Globus pallidus (tissue), 1 donor: ENCODE measurements at places on chromosomes 3 and 15.

DNA sequence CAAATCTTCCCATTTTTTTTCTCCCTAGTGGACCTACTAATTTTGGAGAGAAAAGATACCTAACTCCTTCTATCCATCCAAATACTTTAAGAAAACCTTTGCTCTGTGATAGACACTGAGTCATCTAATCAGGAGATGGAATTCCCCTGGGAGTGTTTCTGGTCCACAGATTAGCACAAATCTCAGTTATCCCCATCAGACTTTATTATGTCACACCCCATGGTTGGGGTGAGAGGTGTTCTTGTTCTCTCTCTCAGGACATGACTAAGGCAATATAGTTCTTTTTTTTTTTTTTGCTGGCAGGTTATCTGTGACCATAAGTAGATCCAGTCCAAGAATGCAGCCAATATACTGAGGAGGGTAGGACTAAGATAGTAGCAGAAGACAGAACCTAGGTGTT is 15.8 kb downstream of the SLC9A9 start:
- DNase-seq: no peak

DNA sequence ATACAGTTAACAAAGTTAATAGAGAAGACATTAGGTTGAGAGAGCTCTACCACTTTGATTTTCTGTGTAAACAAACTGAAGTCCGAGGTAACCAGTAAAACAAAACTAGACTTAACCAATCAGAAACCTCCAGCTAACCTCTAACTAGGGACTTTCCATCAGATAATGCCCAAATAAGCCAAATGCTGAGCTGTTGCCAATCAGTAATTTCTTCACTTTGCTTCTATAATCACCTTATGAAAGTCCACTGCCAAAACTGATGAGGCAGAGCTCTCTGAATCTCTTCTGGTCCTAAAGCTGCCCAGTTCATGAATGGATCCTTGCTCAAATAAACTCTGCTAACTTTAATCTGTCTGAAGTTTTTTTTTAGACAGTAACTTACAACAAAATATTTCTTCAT is 448.0 kb upstream of the NECTIN3 start:
- DNase-seq: no peak

- no peak for DNase-seq
Measured at GRCh38 chr3:150605998-150606641, 3.0 kb downstream of the SELENOT start.

DNA sequence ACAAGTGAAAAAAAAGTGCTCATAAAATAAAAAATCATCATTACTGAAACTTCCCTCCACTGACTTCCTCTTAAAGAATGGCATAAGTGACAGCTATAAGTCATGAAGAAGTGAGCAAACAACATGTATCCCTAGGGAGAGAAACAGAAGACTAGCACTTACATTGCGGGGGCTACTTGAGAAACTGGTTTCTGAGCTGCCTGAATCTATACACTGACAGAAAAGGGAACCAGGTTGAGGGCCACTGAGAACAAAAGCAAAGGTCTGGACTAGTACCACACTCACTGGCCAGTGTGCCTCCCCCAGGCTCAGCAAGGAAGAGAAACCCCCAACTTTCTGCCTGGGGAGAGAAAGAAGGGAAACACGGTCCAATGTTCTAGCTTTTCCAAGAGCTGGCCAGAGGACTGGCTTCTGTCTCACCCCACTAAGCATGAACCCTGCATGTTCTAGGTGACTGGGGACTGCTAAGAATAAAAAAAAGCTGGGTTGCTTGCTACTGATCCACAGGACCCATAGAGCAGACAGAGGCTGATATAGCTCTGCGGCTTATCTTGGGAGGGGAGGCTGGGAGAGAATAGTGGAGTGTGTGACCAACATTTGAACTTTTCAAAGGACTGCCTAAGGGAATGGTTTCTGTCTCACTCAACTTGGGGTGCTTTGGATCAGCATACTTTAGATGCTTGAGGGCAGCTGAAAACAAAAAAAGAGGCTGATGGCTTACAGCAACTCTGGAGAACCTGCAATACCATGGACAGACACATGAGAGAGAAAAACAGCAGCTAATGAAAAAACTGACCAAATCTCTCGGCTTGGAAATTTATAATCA is 8.1 kb downstream of the RAD18 start:
- DNase-seq: no peak

GRCh38 chr15:51621936-51622603 is 501 bp downstream of the DMXL2 start:
- peak; percentile 70 for DNase-seq

- DNase-seq: peak; percentile 86
Measured at GRCh38 chr15:41811432-41812195, 16.3 kb upstream of the JMJD7 start.

DNA sequence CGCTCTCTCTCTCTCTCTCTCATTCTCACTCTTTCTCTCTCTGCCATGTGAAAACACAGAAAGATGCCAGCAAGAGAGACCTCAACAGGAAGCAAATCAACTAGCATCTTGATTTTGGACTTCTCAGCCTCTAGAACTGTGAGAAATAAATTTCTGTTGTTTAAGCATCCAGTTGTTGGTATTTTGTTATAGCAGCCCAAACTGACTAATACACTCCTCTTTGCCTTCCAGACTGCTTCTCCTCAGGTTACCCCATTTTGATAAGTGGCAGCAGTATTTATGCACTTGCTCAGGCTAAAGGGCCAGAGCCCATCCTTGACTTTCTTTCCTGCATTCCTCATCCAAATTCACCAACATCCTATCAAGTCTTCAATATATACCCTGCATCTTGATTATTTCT is 76.6 kb upstream of the NANOGP8 start:
- DNase-seq: no peak

DNA sequence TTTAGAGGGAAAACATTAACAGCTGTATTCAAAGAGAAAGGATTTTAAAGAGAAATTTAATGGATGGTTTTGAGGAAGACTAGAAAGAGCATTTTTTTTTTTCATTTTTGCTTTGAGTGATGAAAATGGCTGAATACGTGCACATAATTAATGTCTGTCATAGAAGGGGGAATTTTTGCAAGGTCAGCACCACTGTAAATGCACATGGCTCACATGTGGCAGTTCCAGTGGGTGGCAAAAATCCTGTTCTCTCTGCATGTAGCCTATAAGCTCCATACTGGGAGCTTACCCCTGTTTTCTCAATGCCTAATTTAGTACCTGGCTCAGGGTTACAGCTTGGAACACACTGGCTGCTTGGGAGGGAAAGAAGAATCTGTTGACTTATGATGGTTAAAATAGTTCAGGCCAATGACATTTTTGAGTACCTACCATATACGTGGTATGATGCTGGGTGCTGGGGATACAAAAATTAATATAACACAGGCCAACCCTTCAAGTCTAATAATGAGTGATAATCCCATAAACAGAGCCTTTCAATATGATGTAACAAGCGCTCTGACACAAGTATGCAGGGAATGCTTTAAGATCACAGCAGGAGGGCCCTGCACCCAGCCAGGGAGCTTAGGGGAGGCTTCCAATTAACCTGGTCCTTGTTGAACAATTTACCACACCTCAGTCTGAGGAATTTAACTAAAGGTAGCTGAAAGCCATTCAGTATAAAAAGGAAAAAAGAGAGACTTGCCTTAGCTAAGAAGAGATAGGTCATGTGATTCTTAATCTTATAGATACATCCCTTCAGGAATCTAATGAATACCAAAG is 33.0 kb downstream of the HSPBAP1 start:
- no peak for DNase-seq

- DNase-seq: no peak
Measured at GRCh38 chr3:97306226-97306625, 458.3 kb upstream of the ARL6 start.

DNA sequence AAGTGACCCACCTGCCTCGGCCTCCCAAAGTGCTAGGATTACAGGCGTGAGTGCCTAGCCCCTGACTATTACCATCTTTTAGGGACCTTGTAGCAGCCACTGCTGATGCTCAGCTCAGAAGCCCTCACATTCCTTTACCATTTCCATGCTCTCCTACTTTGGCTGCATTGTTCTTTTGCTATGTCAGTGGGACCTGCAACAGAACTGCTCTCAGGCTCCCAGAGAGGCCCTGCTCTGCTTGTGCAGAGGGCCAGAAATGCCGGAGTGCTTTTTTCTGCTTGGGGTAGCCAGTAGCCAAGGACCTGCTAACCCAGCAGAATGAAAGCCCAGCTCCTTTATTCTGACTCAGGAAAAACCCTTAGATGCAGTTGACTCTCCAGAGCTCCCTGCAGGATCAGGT is 18.3 kb upstream of the PROK2 start:
- no peak for DNase-seq

GRCh38 chr3:110974902-110975301 is 96.7 kb upstream of the NECTIN3 start:
- no peak for DNase-seq

- DNase-seq: peak; percentile 45
Measured at GRCh38 chr3:143848704-143849103, 436 bp upstream of the SLC9A9 start.

DNA sequence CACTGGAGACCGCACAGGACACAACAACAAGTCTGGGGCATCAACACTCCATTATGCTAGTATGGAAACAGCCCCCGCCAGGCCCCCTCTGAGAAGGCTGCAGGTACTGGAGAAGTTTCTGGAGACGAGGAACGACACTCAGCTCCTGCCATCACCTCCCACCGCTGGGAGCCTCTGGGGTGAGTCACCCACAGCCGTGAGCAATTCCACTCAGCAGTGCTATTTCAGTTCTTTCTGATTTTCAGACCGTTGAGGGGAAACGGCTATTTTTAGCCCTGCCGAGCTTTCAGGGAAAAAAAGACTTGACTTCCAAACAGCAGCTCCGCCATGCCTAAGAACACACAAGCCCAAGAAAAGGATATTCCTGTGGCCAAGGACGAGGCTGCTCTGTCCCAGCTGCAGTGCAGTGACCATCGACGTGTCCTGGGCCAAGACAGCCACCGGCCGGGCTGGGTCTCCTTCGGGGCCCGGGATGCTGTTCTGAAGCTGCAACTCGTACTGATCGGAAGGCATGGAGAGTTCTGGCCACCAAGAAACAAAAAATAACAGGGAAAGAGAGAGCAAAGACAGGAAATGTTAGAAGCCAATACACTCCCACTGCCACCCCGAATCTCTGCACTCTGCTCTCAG is 40.8 kb downstream of the NUP210 start:
- peak; percentile 21 for DNase-seq

DNA sequence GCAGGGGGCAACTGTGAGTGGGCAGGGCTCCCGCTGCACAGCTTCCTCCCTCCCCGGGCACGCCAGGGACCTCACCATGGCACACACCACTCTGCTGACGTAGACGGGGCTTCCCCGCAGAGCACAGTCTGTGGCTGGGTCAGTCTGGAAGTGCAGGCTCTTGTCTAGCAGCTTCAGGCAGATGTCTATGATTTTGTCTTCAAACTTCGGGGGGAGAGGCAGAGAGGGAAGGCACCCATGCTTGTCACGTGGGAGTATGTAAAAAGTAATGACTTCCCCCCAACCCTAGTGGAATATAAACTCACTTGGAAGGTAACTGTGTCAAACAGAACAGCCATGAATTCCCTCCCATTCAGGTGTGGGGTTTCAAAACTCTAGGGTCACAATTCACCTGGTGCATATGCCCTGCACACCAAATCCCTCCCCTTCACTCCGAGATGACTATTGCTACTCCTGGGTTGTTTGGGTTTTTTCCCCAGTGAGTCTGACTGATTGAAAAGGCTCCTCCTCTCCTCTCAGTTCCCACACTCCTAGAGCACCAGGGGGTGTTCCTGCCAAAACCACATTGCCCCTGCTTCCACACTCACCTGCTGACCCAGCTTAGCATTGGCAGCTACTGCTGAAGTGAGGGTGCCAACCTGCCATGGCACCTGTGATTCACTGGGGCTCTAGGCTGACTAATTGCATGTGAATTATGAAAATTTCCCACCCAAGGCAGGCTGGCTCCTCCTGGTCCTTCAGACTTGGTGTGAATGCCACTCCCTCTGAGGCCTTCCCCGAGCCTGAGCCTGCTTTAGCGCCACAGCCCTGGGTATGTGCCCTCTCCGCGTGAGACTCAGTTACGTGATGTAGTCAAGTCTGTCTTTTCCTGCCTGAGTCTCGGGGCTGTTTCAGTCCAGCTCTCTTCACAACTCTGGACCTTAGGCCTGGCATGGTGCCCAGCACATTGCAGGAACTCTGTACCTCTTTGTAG is 13.0 kb downstream of the TGM5 start:
- no peak for DNase-seq

GRCh38 chr15:77974416-77975331 is 102.8 kb downstream of the TBC1D2B start:
- no peak for DNase-seq

GRCh38 chr3:28575746-28576613 is 227.4 kb upstream of the AZI2 start:
- DNase-seq: peak; percentile 55

DNA sequence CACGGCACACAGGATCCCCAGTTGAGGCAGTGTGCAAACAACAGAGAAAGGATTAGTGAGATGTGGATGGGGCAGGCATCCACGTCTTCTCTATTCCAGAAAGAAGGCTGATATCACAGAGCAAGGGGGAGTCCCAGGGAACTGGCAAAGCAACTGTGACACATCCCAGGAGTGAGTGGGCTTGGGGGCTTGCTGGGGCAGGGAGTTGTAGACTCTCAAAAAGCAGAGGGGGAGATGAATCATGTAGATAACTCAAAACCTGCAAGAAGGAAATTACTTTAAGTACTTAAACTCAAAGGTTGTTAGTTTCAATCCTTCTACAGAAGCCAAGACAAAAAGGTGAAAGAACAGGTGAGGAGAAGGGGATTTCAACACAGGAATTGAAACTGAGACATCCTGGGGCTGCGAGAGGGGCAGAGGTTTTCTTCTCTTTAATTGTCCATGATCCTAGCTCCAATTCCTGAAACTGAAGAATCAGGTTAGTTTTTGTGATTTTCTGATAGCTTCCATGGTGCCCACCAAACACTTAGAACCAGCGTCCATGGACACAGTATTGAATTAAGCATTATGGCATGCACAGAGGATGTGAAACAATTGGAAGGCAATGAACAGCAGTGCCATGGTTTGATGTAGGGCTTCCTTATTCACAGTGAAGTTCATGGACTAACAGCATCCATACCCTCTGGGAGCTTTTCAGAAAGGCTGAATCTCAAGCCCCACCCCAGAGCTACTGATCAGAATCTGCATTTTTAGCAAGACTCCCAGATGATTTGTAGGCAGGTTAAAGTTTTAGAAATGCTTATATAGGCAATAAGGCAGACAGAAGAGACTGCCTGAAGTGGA is 52.0 kb downstream of the CCR3 start:
- no peak for DNase-seq

- DNase-seq: peak; percentile 53
Measured at GRCh38 chr3:66836363-66837152, 161.5 kb upstream of the KBTBD8 start.

GRCh38 chr3:102741105-102741504 is 306.3 kb downstream of the ZPLD1 start:
- DNase-seq: no peak

GRCh38 chr15:45469441-45469840 is 53.1 kb downstream of the SLC30A4 start:
- DNase-seq: no peak

- no peak for DNase-seq
Measured at GRCh38 chr3:55891106-55891505, 404.0 kb upstream of the WNT5A start.
